ENCODE measurements at places on chromosomes 2 and 18.

DNA sequence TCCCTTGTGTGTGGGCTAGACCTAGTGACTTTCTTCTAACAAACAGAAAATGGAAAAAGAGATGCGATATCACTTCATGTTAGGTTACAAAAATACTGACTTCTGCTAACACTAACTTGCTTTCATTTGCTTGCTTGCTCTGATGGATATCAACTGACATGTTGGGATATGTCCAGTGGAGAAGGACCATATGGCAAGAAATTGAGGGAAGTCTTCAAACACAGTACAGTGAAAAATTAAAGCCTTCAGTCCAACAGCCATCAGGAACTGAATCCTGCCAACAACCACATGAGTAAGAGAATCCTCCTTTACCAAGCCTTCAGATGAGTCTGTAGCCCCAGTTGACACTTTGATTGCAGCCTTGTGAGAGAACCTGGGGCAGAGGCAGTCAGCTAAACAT is 143.9 kb downstream of the MAIP1 start:
- no peak for DNase-seq

DNA sequence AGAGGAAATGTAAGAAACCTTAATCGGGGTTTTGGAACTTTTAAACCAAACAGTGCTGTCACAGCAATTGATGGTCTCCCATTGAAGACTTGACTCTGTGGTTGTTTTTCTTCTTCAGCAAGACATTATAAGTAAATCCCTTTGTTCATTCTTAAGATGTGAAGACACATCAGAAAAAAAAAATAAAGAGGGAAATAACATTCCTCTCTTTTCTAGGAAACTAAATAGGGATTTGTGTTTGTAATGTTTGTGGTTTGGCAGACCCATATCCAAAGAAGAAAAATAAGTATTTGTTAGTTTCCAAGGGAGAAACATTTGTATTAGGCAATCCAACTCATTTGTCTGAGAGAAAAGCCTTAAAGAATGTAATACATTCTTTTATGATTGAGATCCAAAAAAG is 359.9 kb downstream of the DSC3 start:
- no peak for DNase-seq

DNA sequence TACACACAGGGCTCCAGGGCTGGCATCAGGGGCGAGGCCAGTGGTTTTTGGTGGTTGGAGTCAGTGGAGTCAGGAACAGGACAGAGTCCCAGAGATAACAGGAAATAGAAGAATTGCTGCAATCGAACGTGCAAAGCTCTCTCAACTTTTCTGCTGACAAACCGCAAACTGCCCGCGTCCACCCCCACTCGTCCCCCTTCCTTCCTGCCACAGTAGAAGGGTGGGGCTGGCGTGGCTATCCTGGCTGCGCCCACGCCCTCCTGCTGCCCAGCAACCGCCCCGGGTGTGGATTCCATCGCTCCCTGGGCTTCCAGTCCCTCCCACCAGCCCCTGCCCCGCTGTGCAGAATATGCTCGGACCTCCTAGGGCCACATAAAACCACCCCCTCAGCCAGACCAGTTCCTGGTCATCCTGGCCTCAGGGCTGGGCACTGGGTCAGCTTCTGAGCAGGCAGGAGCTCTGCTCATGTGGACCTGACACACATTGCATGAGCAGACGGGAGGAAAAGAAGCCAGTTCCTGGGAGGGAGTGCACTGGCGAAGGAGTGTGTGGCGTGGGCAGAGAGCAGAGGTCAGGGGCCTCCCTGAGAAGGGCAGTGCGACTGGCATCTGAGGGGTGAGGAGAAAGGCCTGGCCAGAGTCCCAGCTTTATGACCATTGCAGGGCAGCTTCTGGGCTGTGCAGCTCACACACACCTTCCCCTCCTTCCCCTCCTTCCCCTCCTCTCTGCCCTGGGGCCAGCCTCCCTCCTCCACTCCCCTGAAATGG is 85.4 kb upstream of the ATG16L1 start:
- peak; percentile 46 for DNase-seq

- no peak for DNase-seq
Observed at GRCh38 chr2:102708847-102709559, 52.8 kb upstream of the TMEM182 start.

- DNase-seq, result no peak
Observed at GRCh38 chr2:144666032-144666431, 146.1 kb upstream of the ZEB2 start.

- no peak for DNase-seq
Observed at GRCh38 chr2:192827735-192828134, 633.0 kb upstream of the TMEFF2 start.

GRCh38 chr2:27954771-27955383 is 64.3 kb downstream of the BABAM2 start:
- DNase-seq, result peak; percentile 71

DNA sequence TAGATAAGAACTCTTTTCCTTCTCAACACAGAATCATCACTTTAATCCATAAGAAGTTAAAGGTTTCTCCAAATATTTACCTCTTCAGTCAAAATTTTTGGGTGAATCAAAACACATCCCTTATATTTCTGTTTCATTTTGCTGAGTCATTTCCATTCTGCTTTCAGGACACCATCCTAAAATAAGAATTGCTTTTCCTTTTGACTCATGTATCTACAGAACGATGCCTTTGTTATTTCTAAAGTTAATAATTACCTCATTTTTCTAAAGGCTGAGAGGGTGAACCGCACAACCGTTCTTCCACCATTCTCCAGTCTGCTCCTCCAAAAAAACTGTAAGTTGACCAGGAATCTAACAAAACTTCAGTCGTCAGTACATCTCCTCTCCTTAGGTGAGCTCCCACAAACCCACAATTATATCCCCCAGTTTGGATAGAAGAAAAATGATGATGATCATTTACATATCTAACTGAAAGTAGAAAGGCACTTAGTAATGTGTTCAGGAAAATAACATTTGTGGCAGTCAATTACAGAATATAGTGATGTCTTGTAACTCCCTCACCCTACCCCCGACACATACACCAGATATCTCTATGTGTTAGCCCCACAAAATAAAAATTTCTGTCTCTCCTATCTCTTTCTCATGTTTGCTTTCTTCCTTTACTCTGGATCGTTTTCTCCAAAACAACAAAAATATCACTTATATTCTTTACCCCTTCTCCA is 162.5 kb downstream of the RAD51AP2 start:
- DNase-seq, result no peak

GRCh38 chr2:7929281-7929680 is 752.6 kb upstream of the ID2 start:
- no peak for DNase-seq

Measured in activated CD4-positive, alpha-beta T cell treated with anti-CD3 and anti-CD28 coated beads for 36 hours (primary cell).